ENCODE measurements at places on chromosomes 16 and 17.
A peak's percentile ranks its signal among the peaks of the same experiment; 100 is the strongest.

DNA sequence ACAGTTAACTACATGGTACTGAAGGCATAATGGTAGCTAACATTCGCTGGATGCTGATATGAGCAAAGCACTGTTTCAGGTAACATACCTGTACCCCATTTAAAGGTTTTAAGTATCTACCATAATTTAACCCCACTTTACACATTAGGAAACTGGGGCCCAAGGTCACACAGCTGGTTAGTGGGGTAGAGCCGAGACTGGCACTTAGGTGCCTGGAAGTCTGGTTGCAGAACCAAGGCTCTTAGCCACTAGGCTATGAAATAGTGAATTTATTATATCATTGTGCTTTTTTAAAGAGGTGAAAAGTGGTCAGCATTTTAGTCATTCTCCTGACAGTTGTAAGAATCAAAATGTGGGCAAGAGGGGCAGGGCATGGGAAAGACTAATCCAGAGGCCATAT lies 25.2 kb downstream of the SIAH1 start:
- DNase-seq = no peak

DNA sequence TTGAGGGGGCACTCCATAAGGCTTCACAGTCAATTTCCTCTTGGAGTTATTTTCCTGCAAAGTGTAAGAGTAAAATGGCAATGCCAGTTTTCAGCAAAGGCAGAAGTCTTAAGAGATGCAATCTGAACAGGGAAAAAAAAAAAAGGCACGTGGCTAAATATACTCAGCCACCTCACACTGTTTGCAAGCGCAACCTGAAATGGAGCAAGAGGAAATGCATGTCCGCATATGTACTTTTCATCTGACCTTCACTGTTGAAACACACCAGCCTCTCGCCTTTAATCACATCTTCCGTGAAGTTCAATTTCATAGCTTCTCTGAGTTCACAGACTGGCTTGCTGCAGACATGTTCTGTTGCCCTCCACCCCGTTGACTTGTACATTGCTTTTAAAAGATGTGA lies 101.4 kb downstream of the KATNIP start:
- DNase-seq = no peak

- DNase-seq = no peak
These were observed 267.1 kb upstream of the MYOCD start for GRCh38 chr17:12398441-12399051.

GRCh38 chr17:65690626-65691310 lies 129.3 kb upstream of the AXIN2 start:
- DNase-seq = no peak

DNA sequence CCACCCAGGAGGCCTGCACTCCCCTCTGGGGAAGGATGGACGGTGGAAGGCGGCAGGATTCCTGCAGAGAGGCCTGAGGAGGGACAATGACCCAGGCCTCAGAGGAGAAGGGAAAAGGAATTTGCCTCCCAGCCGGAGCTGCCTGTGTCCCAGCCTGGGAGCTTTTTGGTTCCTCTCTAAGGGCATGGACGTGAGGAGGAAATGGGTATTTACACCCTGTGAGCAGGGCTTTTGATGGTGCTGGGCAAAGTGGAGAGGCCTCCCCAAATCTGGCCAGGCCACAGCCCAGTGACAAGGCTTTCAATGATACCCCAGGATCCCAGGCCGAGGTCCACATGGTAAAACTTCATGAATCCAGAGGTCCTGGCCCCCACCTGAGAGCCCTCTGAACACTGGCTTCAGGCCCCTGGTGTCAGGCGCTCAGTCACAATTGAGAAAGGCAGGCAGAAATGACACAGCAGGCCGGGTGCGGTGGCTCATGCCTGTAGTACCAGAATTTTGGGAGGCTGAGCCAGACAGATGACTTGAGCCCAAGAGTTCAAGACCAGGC lies 56.0 kb upstream of the DOC2B start:
- DNase-seq = no peak

DNA sequence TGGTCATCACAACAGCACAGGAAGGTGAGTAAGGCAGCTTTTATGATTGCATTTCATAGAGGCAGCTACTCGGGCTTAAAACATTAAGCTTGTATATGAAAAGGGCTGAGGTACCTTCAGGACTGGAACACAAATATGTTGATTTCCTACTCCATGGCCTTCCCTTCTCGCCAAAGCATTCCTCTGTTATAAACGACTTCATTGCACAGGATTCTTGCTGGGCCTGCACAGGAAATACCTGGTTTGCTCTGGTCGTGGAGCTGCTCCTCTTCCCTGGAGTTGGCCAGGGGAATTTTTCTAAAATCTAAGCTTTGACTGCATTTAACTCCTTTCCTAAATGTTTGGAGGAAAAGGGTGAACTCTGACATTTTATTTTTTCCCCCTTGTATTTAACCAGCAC lies 49.0 kb downstream of the CHD9 start:
- DNase-seq = no peak

DNA sequence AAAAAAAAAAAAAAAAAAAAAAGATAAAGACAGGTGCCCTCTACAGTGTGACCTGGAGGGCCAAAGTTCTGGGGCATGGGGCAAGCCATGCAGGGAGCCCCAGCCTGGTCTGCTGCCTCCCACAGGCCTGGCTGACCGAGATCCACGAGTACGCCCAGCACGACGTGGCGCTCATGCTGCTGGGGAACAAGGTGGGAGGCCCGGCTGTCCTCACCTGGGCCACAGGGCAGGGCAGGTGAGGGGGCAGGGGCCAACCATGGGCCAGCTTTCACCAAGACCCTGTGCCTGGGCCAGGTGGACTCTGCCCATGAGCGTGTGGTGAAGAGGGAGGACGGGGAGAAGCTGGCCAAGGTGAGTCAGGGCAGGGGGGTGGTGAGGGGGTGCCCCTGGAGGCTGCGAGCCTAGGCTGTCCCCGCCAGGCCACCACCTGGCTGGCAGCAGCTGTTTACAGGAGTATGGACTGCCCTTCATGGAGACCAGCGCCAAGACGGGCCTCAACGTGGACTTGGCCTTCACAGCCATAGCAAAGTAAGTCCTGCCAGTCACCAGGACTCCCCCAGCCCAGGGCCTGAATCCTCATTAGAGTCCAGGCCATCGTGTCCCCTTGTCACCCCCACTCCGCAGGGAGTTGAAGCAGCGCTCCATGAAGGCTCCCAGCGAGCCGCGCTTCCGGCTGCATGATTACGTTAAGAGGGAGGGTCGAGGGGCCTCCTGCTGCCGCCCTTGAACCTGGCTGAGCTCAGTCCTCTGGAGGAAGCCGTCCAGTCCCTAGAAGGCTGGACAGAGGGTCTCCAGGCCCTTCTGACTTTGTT lies 2.7 kb upstream of the TRAF7 start:
- DNase-seq = no peak

DNA sequence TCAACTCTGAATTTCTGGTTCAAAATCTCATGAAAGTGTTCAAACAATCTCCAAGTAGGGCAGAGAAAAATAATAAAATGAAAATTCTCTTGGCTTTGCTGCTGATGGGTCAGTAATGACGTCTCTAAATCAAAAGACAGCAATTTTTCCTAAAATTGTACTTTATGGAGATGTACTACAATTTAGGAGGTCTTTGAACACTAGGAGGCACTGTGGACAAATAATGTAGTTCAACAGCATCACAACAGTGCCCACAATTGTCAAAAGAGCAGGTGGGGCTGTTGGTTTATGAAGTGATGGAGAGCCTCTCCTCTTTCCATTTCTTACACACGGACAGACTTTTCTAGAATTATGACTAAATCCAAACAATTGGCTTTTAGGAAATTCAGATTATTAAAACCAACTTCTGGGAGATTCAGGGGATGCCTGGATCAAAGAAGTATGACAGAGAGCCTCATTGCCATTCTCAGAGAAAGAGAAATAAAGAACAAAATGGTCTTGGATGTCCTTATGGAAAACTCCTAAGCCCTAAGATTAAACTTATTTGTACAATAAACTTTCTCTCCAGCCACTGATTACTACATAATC lies 23.8 kb downstream of the EZH1 start:
- peak; percentile 59 for DNase-seq

DNA sequence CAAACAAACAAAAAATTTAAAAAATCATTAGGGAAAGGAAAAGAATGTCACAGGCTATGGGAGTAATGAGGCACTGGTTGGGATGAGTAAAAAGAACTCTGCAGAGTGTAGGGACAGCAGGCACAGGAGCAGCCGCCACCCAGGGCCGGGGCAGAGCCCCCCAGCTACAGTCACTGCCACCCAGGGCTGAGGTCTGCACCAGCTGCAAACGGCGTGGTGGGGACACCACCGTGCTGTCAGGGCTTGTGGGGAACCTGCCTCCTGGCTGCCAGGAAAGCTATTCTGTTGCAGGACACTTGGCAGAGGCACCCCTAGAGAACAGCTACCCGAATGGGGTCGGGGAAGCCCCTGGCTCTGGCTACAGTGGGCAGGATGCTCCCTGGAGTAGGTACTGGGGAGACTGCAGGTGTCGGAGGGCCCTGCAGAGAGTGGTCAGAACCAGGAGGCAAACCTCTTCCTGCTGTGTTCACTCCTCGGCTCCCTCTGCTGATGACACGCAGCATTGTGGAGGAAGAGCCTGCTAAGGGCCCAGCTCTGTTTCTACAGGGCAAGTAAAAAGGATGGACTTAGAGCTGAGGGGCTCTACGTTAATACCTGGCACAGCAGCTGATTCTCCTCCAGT lies 32.3 kb upstream of the CAPN15 start:
- DNase-seq = no peak

GRCh38 chr16:88703486-88704309 lies 2.5 kb downstream of the RNF166 start:
- DNase-seq = no peak

DNA sequence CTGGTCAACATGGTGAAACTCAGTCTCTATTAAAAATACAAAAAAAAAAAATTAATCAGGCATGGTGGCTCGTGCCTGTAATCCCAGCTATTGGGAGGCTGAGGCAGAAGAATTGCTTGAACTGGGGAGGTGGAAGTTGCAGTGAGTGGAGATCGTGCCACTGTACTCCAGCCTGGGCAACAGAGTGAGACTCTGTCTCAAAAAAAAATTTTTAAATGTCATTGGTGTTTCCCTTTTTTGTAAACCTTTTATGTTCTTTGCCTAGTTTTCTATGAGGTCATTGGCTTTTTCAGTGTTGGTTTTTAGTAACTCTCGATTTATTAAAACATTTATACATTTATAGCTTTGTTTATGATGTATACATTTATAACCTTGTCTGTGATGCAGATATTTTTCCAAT lies 18.2 kb downstream of the NLRC5 start:
- DNase-seq = no peak

DNA sequence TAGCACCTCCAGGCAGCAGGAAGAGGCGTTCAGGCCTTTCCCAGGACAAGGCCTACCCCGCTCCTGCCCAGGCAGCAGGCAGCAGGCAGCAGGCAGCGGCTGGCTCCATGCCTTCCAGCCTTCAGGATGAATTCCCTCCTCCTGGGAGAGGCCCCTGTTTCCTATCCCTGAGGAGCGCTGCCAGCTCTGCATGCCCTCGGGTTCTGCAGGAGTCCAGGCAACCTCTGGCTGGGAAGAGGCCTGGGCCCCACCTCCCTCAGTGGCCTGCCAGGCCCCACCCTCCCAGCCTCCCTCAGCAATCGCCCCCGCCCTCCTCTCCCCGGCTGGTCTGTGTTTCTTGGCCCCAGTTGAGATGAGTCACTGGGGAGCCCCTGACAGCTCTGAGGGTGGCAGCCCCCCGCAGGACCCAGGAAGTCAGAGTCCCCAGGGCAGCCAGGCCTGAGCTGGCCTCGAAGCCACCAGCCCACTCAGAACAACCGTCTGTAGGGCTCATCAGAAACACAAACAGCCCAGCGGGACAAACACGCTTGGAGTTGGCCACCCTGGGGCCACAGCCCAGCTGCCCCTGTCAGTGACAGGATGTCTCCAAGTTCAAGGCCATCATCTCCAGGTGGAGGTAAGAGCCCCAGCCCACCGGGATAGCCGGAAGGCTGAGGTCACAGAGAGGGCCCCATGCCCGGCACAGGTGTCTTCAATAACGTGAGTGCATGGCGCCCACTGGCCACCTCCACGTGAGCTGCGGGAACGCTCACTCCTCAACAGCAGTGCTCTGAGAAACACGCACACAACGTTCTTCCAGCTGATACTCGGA lies 39.5 kb upstream of the CIBAR2 start:
- DNase-seq = peak; percentile 21

GRCh38 chr17:21278450-21279197 lies 5.9 kb upstream of the MAP2K3 start:
- DNase-seq = no peak

- peak; percentile 2 for DNase-seq
These were observed 49.6 kb upstream of the SIAH1 start for GRCh38 chr16:48434653-48435317.

GRCh38 chr16:22070361-22071330 lies 21.7 kb upstream of the VWA3A start:
- DNase-seq = no peak

DNA sequence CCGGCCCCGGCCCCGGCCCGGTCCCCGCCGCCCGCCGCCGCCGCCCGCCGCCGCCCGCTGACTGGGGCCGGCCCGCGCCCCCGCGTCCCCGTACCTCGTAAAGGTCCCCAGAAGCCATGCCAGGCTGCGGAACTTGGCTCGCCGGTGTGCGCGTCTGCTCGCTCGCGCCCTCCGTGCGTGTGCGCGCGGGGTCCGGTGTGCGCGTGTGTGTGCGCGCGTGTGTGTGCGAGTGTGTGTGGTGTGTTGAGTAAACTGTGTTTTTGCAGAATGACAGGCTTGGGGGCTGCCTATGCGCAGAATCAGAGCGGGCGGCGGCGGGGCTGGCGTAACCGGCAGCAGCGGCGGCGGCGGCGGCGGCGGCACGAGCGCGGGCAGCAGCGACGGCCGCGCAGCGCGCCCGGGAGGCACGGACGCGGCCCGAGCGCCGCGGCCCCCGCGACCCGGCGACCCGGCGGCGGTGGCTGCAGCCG lies 307 bp downstream of the CDYL2 start:
- DNase-seq = peak; percentile 14

GRCh38 chr17:61157246-61157886 lies 242.3 kb upstream of the TBX2 start:
- DNase-seq = no peak

Data from kidney glomerular epithelial cell (primary cell).